ENCODE measurements at places on chromosomes 6 and 20.

- no peak overlapping the region for H3K27ac ChIP-seq
- H3K4me1 ChIP-seq, result no peaks in the 10 kb centered on the region
- H3K27me3 ChIP-seq, result no peaks in the 10 kb centered on the region
- no peak for DNase-seq
- H3K36me3 ChIP-seq, result no peaks in the 10 kb centered on the region
Measured at GRCh38 chr20:61814726-61815125, 251.0 kb downstream of the TAF4 start.

DNA sequence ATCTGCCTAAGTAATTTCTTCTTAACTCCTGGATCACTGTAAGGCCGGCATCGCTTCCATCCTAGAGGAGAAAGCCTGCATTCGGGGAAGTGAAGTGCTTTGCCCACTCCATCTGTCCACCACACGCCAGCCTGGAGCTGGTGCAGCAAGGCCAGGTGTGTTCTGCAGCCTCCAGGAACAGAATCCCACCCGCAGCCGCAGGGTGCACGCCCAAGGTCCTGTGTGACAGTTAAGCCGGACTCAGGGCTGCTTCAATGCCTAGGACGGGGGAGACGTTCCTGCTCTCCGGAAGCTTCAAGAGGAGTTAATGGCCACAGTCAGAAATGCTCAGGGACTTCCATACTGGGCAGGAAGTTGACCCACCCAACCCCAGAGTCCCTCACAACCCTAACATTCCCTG, 86.1 kb upstream of the QKI start:
- H3K27ac ChIP-seq, result no peak overlapping the region
- no peaks in the 10 kb centered on the region for H3K36me3 ChIP-seq
- no peak overlapping the region for H3K4me3 ChIP-seq
- H3K4me1 ChIP-seq, result no peaks in the 10 kb centered on the region
- no peak for DNase-seq

GRCh38 chr20:12019715-12020114, 102.0 kb downstream of the BTBD3 start:
- no peaks in the 10 kb centered on the region for H3K36me3 ChIP-seq
- DNase-seq, result no peak
- H3K27me3 ChIP-seq, result no peaks in the 10 kb centered on the region
- no peaks in the 10 kb centered on the region for H3K4me1 ChIP-seq
- no peak overlapping the region for H3K4me3 ChIP-seq
- no peak overlapping the region for H3K27ac ChIP-seq

GRCh38 chr6:50815436-50816114, 3.1 kb upstream of the TFAP2B start:
- peaks cover 3% of the 10 kb centered on the region for H3K4me1 ChIP-seq
- H3K27ac ChIP-seq, result no peak overlapping the region
- no peaks in the 10 kb centered on the region for H3K36me3 ChIP-seq
- H3K4me3 ChIP-seq, result peak overlapping the region; percentile 46
- peaks cover 5% of the 10 kb centered on the region for H3K27me3 ChIP-seq

DNA sequence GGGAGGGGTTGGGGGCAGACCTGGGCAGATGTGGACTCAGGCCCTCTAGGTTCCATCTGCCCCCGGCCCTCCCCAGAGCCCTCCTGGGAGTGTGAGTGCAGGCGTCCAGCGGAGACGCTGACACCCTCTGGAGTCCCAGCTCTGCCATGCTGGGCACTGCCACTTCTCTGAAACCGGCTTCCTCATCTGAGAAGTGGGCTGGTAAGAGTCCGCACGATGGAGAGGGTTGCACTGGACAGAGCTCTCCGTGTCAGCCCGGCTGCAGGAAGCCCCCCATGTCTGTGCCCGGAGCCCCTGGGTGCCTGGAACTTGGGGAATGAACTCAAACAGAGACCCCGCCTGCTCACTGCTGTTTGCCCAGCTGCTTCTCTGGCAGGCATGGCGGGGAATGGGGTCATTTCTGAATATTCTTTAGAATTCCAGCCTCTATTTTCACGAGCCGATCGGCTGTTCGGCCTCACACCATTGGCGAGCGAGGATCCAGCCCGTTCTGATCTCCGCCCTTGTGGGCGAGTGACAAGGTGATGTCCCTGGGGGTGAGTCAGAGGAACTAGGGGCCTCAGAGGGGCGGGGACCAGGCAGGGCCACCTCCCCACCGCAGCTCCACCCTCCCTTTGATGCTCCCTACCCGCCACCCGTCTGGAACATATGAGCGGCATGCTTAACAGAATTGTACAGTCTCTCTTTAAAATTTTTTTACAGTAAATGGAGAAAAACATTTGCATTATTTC, 47.8 kb upstream of the GATA5 start:
- H3K27ac ChIP-seq, result no peak overlapping the region
- H3K36me3 ChIP-seq, result no peaks in the 10 kb centered on the region
- H3K4me1 ChIP-seq, result peaks cover 7% of the 10 kb centered on the region
- DNase-seq, result no peak

GRCh38 chr20:2217857-2218539, 77.8 kb upstream of the TGM3 start:
- DNase-seq, result no peak
- H3K4me1 ChIP-seq, result no peaks in the 10 kb centered on the region
- H3K4me3 ChIP-seq, result no peak overlapping the region
- H3K36me3 ChIP-seq, result no peaks in the 10 kb centered on the region

- H3K36me3 ChIP-seq, result no peaks in the 10 kb centered on the region
- no peak overlapping the region for H3K4me3 ChIP-seq
- no peak for DNase-seq
- H3K27me3 ChIP-seq, result no peaks in the 10 kb centered on the region
- peaks cover 8% of the 10 kb centered on the region for H3K4me1 ChIP-seq
Measured at GRCh38 chr6:27755768-27756167, 156.4 kb downstream of the OR2B2 start.

DNA sequence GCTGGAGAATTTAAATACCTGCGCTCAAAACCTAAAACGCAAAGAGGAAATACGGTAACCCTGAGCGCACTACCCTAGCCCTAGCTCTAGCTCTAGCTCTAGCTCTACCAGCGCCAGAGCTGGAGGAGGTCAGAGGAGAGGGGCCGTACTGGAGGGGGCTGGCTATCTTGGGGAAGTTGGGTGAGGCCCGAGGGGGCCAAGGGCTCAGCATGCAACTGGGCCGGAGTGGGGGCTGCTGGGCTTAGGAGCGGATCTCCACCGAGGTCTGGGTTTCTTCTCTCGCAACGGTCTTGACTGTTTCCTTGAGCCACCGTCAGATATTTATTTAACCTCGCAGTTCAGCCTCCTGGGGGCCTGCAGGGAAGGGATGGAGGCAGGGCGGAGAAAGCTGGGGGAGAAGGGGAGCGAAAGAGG, 91.0 kb downstream of the NCR2 start:
- H3K27ac ChIP-seq, result no peak overlapping the region
- H3K36me3 ChIP-seq, result no peaks in the 10 kb centered on the region
- H3K4me1 ChIP-seq, result peaks cover 17% of the 10 kb centered on the region
- H3K4me3 ChIP-seq, result no peak overlapping the region
- no peak for DNase-seq

GRCh38 chr6:107116328-107116892, 1.1 kb upstream of the BEND3 start:
- H3K4me3 ChIP-seq, result peak overlapping the region; percentile 69
- no peaks in the 10 kb centered on the region for H3K27me3 ChIP-seq
- H3K36me3 ChIP-seq, result no peaks in the 10 kb centered on the region
- H3K27ac ChIP-seq, result no peak overlapping the region

GRCh38 chr6:165837948-165838745, 175.1 kb upstream of the PDE10A start:
- no peak overlapping the region for H3K27ac ChIP-seq
- H3K4me1 ChIP-seq, result peaks cover 25% of the 10 kb centered on the region
- H3K27me3 ChIP-seq, result no peaks in the 10 kb centered on the region

DNA sequence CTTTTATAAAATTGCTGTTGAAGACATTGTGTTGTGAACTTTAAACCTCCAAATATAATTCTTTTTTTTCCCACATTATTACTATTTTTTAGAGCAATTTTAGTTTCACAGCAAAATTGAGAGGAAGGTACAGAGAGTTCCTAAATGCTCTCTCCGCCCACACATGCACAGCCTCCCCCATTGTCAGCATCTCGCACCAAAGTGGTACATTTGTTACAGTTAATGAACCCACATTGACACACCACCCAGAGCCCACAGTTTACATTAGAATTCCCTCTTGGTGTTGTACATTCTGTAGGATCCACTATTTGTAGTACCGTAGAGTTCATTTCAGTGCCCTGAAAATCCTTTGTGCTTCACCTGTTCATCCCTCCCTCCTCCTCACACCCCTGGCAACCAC, 33.8 kb downstream of the TMEM181 start:
- DNase-seq, result peak; percentile 64
- H3K27me3 ChIP-seq, result no peaks in the 10 kb centered on the region
- H3K36me3 ChIP-seq, result no peaks in the 10 kb centered on the region
- peaks cover 10% of the 10 kb centered on the region for H3K4me1 ChIP-seq
- H3K4me3 ChIP-seq, result no peak overlapping the region

DNA sequence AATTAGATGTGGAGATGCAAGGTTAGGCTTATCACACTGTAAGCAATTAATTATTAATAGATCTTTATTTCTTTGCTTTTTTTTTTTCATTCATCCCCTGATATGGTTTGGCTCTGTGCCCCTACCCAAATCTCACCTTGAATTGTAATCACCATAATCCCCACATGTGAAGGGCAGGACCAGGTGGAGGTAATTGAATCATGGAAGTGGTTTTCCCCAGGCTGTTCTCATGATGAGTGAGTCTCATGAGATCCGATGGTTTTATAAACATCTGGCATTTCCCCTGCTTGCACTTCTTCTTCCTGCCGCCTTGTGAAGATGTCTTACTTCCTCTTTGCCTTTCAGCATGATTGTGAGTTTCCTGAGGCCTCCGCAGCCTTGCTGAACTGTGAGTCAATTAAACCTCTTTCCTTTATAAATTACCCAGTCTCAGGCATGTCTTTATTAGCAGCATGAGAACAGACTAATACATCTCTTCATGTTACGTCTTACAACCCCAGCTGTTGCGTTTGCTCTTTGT, 333.8 kb downstream of the CDH26 start:
- no peaks in the 10 kb centered on the region for H3K27me3 ChIP-seq
- H3K27ac ChIP-seq, result no peak overlapping the region
- no peak overlapping the region for H3K4me3 ChIP-seq
- no peaks in the 10 kb centered on the region for H3K4me1 ChIP-seq
- DNase-seq, result no peak
- H3K36me3 ChIP-seq, result no peaks in the 10 kb centered on the region

GRCh38 chr6:84773431-84774156, 9.2 kb upstream of the TBX18 start:
- DNase-seq, result peak; percentile 69
- peaks cover 3% of the 10 kb centered on the region for H3K27me3 ChIP-seq
- peaks cover 4% of the 10 kb centered on the region for H3K4me1 ChIP-seq
- H3K36me3 ChIP-seq, result no peaks in the 10 kb centered on the region
- H3K4me3 ChIP-seq, result peak overlapping the region; percentile 58
- H3K27ac ChIP-seq, result peak overlapping the region; percentile 22

- no peak overlapping the region for H3K4me3 ChIP-seq
- peak; percentile 45 for DNase-seq
- peaks cover 7% of the 10 kb centered on the region for H3K4me1 ChIP-seq
- no peak overlapping the region for H3K27ac ChIP-seq
Measured at GRCh38 chr6:4727671-4728435, 48.4 kb upstream of the CDYL start.

DNA sequence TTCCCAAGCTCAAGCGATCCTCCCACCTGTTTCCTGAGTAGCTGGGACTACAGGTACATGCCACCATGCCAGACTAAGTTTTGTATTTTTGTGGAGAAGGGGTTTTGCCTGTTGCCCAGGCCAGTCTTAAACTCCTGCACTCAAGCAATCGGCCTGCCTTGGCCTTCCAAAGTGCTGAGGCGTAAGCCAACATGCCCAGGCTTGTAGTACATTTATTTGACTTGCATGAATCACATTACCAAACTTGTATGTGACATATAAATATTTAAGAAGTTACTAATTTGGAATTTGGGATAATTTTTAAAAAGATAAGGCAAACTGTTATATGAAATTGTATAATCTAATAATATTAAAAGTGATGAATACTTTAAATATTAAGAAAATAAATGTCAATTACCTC, 157.6 kb downstream of the MCHR2 start:
- H3K27me3 ChIP-seq, result no peaks in the 10 kb centered on the region
- no peaks in the 10 kb centered on the region for H3K36me3 ChIP-seq
- no peaks in the 10 kb centered on the region for H3K4me1 ChIP-seq
- DNase-seq, result no peak
- no peak overlapping the region for H3K4me3 ChIP-seq
- H3K27ac ChIP-seq, result no peak overlapping the region

DNA sequence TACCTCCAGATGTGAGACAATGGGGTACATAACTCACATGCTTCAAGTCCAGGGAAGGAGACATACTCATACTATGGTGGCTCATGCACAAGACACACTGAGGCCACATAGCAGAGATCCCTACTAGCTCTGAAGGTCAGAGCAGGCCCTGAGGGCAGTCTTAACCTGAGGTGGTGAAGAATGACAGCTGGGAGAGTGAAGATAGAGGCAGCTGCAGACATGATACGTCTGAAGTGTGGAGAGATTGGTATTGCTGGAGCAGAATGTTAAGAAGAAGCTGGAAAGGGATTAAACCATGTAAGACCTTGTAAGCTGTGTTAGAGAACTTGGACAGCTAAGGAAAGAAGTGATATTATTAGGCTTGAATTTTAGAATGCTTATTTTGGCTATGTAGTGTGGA, 32.9 kb downstream of the PGM3 start:
- H3K27ac ChIP-seq, result no peak overlapping the region
- H3K36me3 ChIP-seq, result no peaks in the 10 kb centered on the region
- no peaks in the 10 kb centered on the region for H3K27me3 ChIP-seq
- no peak for DNase-seq
- H3K4me3 ChIP-seq, result no peak overlapping the region

DNA sequence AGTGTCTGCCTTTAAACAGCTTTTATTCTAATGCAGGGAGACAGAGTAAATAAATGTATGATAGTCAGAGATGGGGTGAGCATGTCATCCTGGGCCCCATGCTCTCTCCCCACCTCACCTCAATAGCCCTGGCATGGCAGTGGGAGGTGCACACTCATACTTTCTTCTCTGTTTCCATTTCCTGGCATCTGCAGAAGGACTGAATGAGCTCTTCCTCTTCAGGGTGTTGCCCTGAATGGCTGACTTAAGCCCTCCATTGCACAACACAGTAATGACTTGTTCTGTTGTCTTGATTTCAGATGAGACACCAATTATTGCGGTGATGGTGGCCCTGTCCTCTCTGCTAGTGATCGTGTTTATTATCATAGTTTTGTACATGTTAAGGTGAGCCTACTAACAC, 57.0 kb upstream of the GNRH2 start:
- no peak overlapping the region for H3K27ac ChIP-seq
- no peaks in the 10 kb centered on the region for H3K36me3 ChIP-seq
- DNase-seq, result no peak
- H3K4me1 ChIP-seq, result peaks cover 3% of the 10 kb centered on the region
- no peaks in the 10 kb centered on the region for H3K27me3 ChIP-seq

Measured in testis (tissue), 5 donors.